ENCODE measurements at places on chromosomes 6 and 20. TPM values are rescaled to one million over a fixed set of nuclear protein-coding genes. Genes with fewer than 3 reads are reported as not detected.

GRCh38 chr6:90502866-90503407, 83.9 kb downstream of the MAP3K7 start:
- DNase-seq, result peak; percentile 56

- DNase-seq, result no peak
Measured at GRCh38 chr6:55669028-55669427, 90.0 kb upstream of the HMGCLL1 start.

- DNase-seq, result peak; percentile 75
Measured at GRCh38 chr6:20474874-20475542, 59.2 kb upstream of the CDKAL1 start.

DNA sequence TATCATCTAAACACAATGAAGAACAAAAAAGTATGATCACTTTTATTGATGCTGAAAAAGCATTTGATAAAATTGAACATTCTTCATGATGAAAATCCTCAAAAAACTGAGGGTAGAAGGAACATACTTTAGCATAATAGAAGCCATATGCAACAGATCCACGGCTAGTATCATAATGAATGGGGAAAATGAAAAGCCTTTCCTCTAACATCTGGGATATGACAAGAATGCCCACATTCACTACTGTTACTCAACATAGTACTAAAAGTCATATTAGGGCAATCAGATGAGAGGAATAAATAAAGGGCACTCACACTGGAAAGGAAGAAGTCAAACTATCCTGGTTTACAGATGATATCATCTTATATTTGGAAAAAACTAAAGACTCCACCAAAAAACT, 256.6 kb downstream of the RFPL4B start:
- no peak for DNase-seq

- DNase-seq, result no peak
Measured at GRCh38 chr6:2977290-2977689, 5.9 kb upstream of the SERPINB6 start.

- DNase-seq, result no peak
Measured at GRCh38 chr20:492159-492558, 29.8 kb upstream of the TBC1D20 start.

Gene PGC
- 0.81 TPM for total RNA-seq

DNA sequence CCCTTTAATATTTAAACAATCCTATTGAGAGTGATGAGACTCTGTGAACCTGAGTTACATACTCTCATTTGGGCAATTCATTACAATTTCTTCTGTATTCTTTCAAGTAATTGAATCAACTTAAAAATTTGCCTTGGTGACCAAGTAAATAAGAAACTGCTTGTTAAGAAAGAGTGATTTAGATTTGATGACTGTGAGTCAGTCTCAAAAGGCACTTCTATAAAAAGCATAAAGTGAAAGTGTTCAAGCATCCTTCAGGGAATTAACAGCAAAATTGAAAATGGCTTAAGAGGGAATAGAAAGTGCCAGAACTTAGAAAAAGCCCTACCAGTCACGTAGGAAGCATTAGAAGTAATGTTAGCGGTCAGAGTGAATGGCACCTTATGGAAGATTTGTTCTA, 654.7 kb downstream of the EPM2A start:
- no peak for DNase-seq

GRCh38 chr6:137202078-137202477, 17.1 kb downstream of the IFNGR1 start:
- no peak for DNase-seq

GRCh38 chr6:159959976-159960384, 8.9 kb upstream of the IGF2R start:
- DNase-seq, result no peak

- no peak for DNase-seq
Measured at GRCh38 chr6:5567352-5567751, 306.0 kb downstream of the FARS2 start.

Gene COL12A1
- 0.11 TPM for total RNA-seq

Gene SYTL3
- total RNA-seq, result 0.11 TPM

DNA sequence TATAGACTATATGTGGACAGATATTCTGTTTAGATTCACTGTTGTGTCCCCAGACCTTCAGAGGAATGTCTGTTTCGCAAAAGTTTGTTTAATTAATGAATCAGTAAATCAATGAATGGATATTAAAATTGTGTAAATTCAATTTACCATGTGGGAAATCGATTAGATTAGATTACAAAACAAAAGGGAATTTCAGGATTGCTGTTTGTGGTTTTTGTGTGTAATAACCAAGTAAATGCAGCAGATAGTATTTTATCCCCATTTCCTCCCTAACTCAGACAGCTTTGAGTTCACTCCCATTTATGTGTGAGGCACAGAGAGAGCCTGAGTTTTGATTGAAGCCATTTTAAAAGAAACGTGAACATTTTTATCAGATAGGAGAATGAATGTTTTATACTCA, 214.8 kb downstream of the ADGB start:
- DNase-seq, result no peak

Gene SLC23A2
- total RNA-seq, result 5.1 TPM

DNA sequence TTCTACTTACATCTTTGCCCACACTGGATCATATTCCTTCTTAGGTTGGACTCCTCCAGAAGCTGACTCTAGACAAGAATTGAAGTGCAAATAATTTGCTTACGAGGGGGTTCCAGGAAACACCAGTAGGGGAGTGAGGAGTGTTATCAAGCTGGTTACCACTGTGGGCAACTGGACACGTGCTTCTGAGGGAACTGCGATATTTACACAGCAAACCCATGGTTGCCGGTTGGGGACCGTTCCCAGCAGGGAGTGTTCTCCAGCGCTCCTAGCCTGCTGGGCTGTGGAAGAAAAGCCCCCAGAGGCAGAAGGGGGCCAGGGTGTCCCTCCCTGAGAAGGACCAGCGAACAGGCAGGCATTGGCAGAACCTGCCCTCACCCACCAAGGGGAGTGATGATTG, 21.7 kb downstream of the MDFI start:
- no peak for DNase-seq

GRCh38 chr6:44035621-44036020, 91.6 kb downstream of the MRPL14 start:
- no peak for DNase-seq

GRCh38 chr6:169035385-169036240, 218.0 kb downstream of the THBS2 start:
- no peak for DNase-seq

- no peak for DNase-seq
Measured at GRCh38 chr6:11362564-11362963, 130.1 kb upstream of the NEDD9 start.

Gene SAMD10
- total RNA-seq, result 12.1 TPM

GRCh38 chr6:149164199-149164750, 153.2 kb upstream of the TAB2 start:
- no peak for DNase-seq

Gene ITPA
- total RNA-seq, result 59.8 TPM

GRCh38 chr20:58701431-58702160, 9.0 kb downstream of the NPEPL1 start:
- DNase-seq, result no peak

DNA sequence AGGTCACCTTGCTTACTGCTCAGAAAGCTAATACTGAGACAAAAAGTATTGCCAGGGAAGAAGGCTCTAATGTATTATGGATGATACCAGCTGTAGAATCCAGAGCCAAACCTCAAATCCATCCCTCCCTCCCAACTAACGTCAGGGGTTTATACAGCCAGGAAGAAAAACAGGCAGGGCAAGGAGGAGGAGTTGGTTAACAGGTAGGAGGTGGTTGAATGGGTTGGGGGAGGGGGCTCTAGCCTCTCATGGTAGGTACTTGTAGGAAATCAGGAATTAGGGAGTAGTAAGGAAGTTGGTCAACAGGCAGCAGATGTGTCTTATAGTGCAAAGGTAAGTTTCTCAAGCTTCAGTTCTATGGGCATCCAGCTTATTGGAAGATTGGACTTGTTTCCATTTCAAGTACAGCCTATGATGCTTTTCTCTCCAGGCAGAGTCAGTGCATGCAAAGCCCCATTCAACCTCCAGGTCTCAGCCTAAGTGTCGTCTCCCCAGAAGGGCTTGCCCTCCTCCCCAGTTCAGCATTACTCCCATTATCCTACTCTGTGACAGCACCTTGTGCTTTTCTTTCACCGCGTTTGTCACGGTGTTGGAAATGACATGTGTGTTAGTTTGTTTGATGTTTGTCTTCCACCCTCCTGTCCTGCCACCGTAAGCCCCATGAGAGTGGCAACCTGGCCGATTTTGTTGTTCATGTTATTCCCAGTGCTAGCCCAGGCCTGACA, 38.1 kb downstream of the PNLDC1 start:
- no peak for DNase-seq

DNA sequence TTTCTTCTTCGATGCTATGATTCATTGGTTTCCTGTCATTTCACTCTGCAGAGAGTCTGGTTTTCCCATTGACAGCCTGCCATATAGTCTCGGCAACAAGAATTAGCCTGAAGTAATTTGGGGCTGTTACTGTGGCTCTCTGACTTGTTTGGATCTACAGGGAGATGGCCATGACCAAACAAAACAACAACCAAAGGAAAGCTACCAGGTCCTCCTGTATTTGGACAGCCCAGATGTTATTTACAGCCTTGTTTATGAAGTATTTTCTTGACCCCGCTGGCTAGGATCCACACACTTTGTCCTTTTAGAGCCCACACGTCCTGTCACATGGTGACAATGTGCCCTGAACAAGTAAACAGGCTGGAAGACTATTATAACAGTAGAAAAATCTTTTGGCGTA, 111.4 kb upstream of the PREP start:
- DNase-seq, result no peak

Gene MYL9
- 3.2 TPM for total RNA-seq

Gene DEFB119
- total RNA-seq, result not detected

GRCh38 chr6:157358287-157358686, 22.7 kb upstream of the ZDHHC14 start:
- DNase-seq, result no peak

- no peak for DNase-seq
Measured at GRCh38 chr6:66126358-66126757, 419.3 kb upstream of the EYS start.

- no peak for DNase-seq
Measured at GRCh38 chr6:38355519-38355918, 284.2 kb downstream of the BTBD9 start.
